ENCODE measurements at places on chromosomes 3 and 15. TPM values are rescaled to one million over a fixed set of nuclear protein-coding genes. Genes with fewer than 3 reads are reported as not detected.

TUSC7 gene
- not detected for total RNA-seq

ARHGEF26 gene
- 6.5 TPM for total RNA-seq

CTDSPL2 gene
- 15.3 TPM for total RNA-seq

RHCG gene
- 33.0 TPM for total RNA-seq

FILIP1L gene
- total RNA-seq: 0.24 TPM

Data from A549 treated with RU486 at 1 μM for 4 hours (cell line).